Right cardiac atrium (tissue), 5 donors: ENCODE measurements at places on chromosomes 1 and 21. TPM values are rescaled to one million over a fixed set of nuclear protein-coding genes. Genes with fewer than 3 reads are reported as not detected.
A peak's percentile ranks its signal among the peaks of the same experiment; 100 is the strongest.

DNA sequence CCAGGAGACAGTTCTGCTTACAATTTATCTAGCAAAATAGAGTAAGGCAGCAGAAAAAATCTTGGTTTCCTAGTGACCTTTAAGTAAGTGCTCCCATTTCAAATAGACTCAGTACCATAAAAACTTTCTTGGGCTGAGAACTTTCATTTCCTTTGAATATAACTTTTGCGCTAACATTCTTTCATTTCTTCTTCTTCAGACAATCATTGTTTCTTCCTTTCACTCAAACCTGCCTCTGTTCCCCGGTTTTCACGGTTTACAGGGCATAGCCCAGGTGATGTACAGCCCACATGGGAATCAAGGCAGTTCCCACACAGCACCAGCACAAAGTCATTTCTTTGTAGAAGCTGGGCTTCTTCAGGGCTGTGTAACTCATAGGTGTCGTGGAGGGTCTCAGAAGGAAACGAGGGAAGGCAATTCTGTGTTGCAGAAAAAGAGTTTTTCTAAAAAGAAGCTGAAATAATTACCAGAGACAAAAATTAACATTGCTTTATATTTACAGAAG is 611.6 kb downstream of the SMYD3 start:
- DNase-seq = no peak

GRCh38 chr1:58406301-58407071 is 140.0 kb downstream of the OMA1 start:
- DNase-seq = no peak

DNA sequence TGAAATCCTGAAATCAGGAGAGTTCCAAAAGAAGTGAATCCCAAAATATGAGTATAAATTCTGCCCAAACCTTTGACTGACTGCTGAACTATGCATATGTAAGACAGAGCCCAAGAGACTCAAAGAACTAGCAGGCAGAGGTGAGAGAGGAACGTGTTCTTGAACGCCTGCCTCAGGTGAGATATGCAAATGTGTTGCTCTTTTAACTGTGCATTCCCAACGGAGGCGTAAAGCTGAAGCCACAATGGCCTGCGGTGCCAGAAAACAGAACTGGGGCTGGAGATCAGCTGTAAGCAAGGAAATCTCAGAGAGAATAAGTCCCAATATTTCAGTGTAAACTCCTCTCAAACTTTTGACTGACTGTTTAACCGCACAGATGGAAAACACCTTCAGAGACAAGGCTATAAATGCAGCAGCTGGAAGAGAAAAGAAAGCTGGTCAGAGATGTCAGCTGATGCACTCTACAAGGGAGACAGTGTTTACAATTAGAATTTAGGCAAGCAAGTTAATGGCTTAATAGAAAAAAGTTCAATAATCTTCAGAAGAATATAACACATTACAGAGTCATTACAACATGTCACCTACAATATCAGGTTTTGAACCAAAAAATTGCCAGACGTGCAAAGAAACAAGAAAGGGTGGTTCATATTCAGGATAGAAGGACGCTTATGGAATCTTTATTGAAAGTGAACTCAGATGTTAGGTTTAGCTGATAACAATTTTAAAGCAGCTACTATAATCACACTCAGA is 43.0 kb upstream of the TRIM67 start:
- DNase-seq = no peak

DNA sequence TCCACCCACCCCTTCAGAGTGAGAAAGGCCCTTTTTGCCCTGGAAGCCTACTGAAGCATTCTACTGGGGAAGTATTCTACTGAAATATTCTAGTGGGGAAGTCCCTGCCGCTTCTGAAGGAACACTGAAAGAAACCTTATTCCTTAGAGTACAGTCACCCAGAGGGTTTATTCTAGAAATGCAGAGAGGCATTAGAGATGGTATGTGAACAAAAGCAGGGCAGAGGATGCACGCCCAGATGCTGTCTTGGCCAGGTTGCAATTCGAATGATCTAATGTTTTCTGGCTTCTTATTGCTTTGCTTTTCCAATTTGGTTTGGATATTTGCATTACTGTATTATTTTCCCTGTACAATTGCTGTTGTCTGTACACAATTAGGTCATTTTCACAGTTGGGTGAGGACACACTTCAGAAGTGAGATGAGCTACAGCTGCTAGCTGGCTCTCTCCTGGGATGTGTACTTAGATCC is 37.1 kb downstream of the CCN1 start:
- no peak for DNase-seq

DNA sequence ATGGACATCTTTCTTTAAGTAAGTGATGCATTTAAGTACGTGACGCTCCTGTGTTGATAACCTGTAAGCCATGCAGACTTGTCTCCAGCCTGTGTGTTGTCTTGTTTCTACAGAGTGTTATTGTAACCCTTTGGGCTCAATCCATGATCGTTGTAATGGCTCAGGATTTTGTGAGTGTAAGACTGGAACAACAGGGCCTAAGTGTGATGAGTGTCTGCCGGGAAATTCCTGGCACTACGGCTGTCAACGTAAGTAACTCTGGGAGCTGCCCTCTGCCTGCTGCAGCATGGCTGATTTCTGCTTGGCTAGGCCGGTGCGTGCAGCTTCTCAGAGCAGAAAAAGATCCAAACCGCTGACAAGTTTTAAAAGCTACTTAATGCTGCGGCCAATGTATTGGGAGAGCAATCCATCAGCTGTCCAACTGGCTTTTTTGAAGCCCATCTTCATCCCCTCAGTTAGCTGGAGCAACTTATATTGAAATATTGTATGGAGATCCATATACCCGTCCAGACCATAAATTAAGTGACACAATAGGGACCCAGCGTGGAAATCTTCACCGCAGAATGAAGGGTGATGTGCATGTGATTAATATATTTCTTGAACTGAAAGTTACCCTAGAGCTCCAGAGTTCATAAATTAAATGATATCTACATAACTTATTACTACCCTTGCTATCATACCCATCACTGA is 295.9 kb downstream of the NTNG1 start:
- no peak for DNase-seq

DNA sequence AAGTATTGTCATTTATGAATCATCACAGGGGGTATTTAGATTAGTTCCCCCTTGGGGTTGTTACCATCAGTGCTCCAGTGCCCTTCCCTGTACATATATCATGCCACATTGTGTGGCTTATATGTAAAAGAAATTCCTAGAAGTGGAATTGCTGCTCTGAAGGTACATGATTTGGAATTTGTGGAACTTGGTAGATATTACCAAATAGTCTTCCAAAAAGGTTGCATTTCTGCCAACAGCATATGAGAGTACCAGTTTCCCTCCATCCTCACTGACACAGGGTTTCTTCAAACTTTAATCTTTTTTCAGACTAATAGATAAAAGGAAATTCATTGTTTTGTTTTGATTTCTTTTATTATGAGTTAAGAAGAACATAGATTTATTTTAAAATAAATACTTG is 41.3 kb downstream of the AKNAD1 start:
- no peak for DNase-seq

DNA sequence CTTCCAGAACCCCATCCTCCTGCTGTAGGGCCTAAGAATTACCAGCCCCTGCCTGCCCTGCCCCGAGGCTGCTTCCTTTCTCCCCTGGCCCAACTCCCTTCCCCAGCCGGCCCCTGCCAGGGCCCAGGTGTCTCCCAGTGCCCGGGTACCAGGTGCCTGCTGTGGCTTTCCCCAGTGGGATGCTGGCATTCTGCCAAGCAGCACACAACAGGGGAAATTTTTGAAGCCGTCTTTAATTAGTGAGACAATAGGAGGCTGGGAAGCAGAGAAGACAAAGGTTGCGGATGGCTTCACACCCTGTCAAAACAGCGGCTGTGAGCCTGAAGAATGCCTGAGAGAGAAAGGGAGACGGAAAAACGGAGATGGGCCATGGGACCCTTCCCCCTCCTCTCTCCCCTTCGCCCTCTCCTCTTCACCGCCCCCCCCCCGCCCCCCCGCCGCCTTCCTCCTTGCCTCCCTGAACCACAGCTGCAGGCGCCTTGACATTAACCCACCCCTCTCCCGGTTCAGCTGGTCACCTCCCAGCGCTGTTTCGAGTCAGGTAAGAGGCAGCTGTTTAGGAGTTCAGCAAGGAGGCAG is 33.6 kb downstream of the LRRN2 start:
- no peak for DNase-seq

DNA sequence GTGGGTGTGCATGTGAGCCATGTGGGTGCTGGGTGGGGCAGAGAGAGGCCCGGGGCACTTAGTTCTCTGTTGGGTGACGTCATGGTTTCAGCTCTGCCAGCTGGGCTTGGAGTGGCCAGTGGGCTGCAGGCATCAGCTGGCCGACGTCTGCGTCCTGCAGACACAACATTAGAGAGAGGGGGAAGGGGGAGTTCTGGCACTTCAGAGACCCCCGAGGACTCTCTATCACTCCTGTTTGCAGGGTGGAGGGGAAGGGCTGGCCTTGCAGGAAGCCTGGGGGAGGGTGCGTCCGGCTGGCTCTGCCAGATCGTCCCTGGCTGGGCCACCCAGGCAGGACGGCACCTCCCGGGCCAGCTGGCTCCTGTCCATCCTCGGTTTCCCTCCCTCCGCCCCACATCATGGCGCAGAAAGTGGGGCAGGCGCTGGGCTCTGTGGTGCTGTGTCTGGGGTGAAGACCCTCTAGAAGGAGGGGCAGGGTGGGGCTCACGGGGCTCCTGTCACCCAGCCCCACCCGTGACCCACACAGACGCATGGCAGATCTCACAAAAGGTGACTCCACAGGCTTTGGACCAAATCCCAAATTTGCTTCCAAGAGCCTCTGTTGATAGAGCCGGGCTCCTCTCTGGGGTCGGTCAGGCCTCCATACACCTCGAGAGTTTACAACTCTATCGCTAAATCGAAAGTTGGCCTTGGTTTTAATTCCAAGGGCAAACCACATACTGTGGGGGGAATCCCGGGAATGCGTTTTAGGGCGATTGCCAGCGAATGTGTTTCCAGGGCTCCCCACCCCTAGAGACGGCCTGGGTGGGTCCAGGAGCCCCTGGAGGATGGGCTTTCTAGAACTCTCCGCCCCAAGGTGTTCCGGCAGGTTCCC is 73.4 kb upstream of the TTC34 start:
- no peak for DNase-seq

- no peak for DNase-seq
Measured at GRCh38 chr1:116435806-116436610, 63.0 kb downstream of the ATP1A1 start.

DNA sequence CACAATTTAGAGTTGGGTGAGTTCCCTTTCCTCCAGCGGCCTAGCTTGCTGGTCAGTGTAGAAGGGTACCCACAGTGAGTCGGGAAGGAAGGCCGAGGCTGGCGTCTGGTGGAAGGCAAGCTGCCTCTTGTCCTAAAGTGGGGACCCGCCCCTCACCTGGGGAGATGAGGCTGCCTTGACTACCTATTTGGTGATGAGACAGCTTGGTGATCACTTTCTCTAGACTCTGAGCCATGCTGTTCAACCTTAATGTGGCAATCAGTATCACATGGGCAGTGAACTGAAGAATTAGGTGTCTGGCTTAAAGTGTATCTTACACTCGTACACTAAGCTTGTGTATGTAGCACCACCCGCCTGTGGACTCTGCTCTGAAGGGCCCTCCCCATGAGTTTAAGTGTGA is 100.7 kb downstream of the COLGALT2 start:
- no peak for DNase-seq

DNA sequence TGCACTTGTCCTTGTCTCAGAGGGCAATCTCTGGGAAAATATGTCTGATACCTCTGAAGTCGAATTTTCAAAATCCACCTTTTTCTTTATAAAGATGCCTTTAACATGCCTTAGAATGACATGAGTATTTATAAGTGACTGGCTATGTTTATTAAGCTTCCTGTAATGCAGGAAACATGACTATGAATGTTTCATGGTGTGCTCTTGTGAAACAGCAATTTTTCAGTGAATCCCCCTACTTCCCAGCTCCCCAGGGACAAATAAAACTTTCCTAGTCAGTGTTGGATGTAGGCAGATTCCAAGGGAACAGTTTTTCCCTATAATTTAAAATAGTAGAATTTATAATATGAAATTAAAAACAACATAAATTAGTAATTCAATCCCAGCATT is 437.0 kb downstream of the LMO4 start:
- DNase-seq = no peak

- peak; percentile 51 for DNase-seq
Measured at GRCh38 chr1:151993084-151993733, 450 bp downstream of the S100A10 start.

DNA sequence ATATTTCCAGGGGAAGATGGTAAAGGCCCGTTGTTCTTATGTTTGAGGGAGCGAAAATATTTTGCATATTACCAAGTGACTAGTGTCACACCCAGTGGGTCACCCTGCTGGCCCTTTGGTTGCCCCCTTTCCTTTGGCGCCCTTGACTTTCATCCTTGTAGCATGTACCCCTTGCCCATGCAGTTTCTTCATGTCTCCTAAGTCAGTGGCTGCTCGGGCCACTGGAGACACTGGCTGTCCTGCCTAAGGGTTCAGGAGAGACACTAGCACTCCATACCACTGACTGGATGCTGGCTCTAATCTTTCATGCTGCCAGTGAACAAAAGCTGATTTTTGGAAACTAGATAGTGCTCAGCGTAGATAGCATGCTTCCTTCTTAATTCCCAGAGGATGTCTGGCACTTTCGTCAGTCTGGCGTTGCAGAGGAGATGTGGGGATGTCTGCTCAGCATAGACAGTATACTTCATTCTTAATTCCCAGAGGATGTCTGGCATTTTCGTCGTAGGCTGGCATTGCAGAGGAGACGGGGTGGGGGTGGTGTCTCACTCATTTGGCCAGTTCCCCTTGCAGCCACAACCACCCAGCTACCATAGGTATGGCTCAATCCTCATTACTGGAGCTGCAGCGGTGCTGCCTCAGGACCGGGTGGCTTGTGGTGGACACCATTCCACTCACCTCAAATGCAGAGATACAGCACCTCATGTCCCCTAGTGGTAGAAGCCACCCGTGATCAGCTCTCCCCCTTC is 770.9 kb upstream of the TPTE start:
- DNase-seq = no peak

- no peak for DNase-seq
Measured at GRCh38 chr1:169809370-169810095, 14.8 kb upstream of the METTL18 start.

GRCh38 chr1:10691740-10692125 is 104.7 kb downstream of the CASZ1 start:
- no peak for DNase-seq

- DNase-seq = no peak
Measured at GRCh38 chr1:234683127-234683860, 73.3 kb upstream of the IRF2BP2 start.

DNA sequence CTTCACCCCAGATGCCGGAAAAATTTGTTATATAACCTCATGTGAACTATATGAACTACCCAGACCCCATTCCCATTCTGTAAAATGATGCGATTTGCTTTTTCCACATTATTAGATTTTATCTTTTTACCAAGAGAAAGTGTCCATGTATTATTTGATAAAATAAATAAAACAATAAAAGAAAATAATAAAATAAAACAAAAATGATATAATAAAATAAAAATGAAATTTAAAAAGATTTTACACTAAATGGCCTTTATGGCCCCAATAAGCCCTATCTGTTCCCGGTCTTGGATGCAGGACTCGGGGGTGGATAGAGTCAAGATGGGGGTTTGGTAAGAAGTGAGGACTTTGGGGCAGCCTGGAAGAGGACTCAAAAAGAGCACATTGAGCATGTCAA is 357.2 kb downstream of the MATN1 start:
- no peak for DNase-seq

- no peak for DNase-seq
Measured at GRCh38 chr21:31347435-31348032, 3.5 kb upstream of the TIAM1 start.

Gene CD101
- 1.6 TPM for total RNA-seq

Gene CLEC20A
- total RNA-seq = not detected

Gene ZNF672
- 36.8 TPM for total RNA-seq

Gene ALPL
- 32.1 TPM for total RNA-seq

Gene FCGR3A
- 73.9 TPM for total RNA-seq

Gene DNM3
- 1.7 TPM for total RNA-seq
